ENCODE measurements at places on chromosomes 1 and 21. TPM values are rescaled to one million over a fixed set of nuclear protein-coding genes. Genes with fewer than 3 reads are reported as not detected.

Gene VPS13D
- total RNA-seq: 36.0 TPM

Gene FCGR2B
- total RNA-seq: not detected

Gene AGBL4
- not detected for total RNA-seq

Gene SETDB1
- 60.4 TPM for total RNA-seq

Gene STIL
- total RNA-seq: 26.8 TPM

Gene MIXL1
- not detected for total RNA-seq

Gene NEXN
- total RNA-seq: 1.4 TPM

Gene TMOD4
- 3.2 TPM for total RNA-seq

Gene UTS2
- not detected for total RNA-seq

Gene ATP1A2
- not detected for total RNA-seq

Gene NES
- not detected for total RNA-seq

Gene CXADR
- 0.48 TPM for total RNA-seq

Gene KCTD3
- total RNA-seq: 4.7 TPM

Gene MACF1
- 169 TPM for total RNA-seq

Gene PRXL2B
- 39.2 TPM for total RNA-seq

Gene RHBDL2
- total RNA-seq: not detected

Gene TSPAN1
- 0.34 TPM for total RNA-seq

Gene CBS
- total RNA-seq: 89.1 TPM

Gene TMCO2
- 0.82 TPM for total RNA-seq

Gene KIAA1614
- total RNA-seq: 0.02 TPM

Gene KRTAP13-2
- not detected for total RNA-seq

Gene OR2L8
- not detected for total RNA-seq

Gene IL10RB
- total RNA-seq: 36.4 TPM

Gene ST6GALNAC3
- total RNA-seq: 2.5 TPM

Gene GCSAML
- total RNA-seq: 0.16 TPM

Gene C1QA
- total RNA-seq: not detected

Gene CFHR3
- total RNA-seq: not detected

Gene VANGL2
- total RNA-seq: 0.55 TPM

Gene SYT2
- total RNA-seq: not detected

Gene IL10
- 0.77 TPM for total RNA-seq
